ENCODE measurements at places on chromosomes 7 and 10.
A peak's percentile ranks its signal among the peaks of the same experiment; 100 is the strongest.

- no peak for DNase-seq
Measured at GRCh38 chr10:58920655-58921003, 255.8 kb upstream of the PHYHIPL start.

- no peak for DNase-seq
Measured at GRCh38 chr7:30804078-30804661, 33.0 kb downstream of the MINDY4 start.

DNA sequence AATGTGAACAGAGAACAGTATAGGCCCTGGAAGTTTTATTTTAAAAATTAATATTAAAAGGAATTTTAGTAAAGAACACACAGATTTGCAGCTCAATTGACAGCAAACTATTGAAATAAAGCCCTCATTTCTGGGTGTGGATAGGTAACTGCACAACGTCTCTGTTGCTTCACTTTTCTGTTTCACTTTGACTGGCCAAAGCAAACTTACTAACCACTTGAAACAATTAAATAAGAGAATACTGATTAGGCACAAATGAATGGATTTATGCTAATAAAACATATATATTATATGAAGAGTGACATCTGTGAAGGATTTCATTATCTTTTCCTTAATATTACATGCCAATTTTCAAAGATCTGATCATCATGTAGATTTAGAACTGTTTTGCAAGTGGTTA is 11.9 kb downstream of the ZNF804B start:
- DNase-seq = no peak

DNA sequence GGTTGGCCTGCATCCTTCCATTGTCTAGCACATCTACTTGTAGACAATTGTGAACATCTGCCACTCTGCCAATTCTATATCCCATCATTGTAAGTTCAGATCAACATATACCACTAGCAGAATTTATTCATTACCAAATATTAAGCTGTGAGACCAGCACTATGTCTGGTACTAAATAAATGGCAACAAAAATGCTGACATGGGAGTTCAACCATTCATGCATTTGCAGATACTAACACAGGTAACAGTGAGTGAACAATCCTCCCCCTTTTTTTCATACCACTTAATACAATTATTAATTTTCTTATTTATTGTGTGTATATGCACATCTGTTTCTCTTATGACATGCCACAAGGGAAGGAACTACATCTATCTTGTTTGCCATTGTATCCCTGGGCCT is 11.9 kb downstream of the POLR1F start:
- DNase-seq = no peak

DNA sequence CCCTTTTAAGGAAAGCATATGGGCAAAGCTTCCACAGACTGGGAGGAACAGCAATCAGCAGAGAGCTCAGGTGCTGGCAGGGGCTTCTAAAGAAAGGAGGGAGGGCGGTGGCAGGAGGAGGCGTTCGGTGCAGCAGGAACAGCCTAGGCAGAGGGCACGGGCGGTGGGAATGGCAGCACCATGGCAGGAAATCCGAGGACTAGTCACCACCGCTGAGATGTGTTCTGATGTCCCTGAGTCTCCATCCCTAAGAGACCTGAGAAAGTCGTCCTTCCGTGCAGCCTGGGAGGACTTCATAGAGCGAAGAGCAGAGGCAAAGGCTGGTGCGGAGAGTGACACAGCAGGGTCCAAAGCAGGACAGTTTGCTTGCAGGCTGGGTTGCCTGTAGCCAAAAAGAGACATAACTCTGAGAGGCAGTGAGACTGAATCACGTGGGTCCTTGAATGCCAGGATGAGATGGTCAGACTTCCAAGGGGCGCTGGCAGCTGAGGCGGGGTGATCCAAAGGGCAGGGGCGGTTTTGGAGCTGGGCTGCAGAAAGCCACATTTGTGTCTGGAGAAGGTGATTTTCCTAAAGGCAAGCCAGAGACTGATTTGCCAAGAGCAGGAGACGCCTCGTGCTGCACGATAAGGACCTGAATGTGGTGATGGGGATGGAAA is 35.8 kb upstream of the GRID1 start:
- no peak for DNase-seq

DNA sequence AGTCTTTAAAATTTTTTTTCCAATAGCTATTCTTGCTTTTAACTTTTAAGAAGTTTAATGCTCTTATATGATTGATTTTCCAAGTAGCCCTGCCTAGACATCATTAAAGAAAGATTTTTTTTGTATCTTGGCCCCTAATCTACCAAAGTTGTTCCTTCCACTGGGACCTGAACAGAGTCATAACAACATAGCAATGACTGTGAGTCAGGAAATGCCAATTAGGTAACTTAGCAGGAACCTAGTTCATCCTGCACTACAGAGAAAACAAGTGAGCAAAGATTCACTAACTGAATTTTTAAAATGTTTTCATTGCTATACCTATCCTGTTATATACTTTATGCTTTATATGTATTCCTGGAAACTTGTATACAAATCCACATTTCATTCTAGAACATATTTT is 284.7 kb downstream of the BICC1 start:
- no peak for DNase-seq

DNA sequence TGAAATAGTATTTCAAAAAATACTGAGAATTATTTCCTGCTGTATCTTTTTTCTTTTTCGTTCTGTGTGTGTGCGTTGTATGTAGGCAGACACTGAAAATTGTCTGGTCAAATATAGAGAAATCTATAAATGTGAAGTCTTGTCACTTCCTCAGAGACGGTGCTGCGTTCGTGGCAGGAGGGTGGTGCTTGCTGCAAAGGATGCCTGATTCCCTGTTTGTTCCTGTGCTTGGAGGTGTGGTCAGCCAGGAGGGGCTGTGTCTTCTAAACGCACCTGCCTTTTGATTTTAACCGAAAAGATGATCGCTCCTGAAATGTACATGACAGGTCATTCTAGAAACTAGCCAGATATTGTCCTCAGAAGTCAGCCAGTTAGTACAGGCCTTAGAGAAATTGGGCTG is 32.5 kb upstream of the PRKAR1B start:
- no peak for DNase-seq

DNA sequence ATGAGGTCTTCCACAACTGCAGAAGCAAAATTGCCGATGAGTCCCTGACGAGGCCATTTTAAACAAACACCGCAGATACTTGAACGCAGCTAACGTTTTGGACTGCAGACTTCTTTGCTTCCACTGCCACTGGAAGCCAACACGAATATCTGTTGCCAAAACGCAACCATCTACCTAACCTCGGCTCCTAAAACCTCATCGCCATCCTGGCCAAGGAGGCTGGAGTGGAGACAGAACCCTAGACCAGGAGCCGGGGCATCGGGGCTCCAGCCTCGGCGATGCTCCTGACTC is 493 bp downstream of the WDR91 start:
- DNase-seq = no peak

- DNase-seq = no peak
Measured at GRCh38 chr7:2540641-2541051, 14.7 kb downstream of the BRAT1 start.

DNA sequence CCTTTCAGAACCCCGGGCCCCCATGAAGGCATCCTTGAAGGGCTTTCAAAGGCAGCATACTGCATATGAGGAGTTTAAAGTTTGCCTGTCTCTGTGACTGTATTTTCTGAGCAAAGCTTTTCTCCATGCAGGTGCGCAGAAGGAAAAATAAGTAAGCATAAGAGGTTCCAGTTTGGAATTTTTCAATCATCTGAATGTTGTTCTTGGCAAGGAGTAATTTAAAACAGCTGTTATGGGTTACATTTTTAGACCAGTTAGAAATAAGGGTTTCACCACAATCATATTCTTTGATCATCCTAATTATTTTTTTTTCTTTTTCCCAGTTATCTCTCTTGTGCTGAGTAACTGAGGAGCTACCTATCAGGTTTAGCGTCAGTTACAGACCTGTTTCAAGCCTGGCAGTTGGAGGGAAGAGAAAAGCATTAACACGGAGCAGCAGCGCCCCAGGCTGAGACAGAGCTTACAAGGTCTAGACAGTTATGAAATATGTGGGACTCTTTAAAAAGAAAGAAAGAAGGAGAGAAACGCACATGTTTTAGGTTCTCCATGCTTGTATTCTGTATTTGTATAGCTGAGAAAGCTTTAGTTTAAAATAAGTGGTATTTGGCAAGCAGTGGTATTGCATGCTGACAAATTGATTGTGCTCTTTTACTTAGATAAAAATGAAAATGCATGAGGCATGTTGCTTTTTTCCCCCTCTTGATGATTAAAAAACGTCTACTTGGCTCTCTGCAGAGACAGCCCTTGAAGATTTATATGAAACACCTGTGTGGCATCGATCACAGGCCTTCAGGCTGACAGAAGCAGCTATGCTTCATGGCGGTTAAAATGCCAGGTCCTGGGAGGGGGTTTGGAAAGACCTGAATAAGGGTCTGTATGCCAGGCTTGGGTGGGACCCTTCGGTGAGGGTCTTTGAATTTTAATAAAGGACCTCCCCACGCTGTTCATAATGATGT is 157.6 kb downstream of the GRK5 start:
- no peak for DNase-seq

DNA sequence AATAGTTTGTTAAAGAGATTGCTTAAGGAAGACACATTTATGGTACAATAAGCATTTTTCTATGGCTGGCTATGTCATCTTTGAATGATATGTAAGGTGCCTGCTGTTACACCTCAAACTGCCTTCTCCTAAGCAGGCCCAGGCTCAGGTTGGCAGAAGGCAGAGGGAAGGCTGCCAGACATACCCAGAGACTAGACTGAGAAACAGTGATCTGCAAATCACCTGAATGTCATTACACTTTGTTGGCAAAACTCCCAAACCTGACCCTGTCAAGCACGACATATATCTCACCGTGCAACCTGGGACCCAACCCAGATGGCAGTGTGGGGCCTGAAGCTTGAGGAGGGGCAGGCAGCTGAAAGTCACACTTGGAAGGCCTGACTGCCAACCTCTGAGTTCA is 136.6 kb upstream of the TARP start:
- DNase-seq = no peak

- DNase-seq = peak; percentile 71
Measured at GRCh38 chr10:12726971-12727831, 274.3 kb downstream of the CCDC3 start.

DNA sequence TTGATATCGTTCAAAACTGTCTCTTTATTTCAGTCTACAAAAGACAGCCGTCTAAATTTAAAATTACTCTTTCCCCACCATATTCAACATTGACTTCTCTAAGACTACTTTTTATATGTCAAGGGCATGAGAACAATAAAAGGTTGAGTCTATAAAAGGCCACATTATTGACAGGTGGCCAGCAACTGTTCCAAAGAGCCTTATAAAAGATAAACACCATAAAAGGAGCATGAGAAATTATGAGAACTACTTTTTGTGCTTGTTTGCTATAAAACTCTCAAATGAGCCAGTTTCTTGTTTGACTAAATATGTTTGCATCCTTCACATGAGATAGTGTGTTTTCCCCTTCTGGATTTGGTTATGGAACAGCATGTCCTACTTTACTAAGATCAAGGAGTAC is 189.2 kb downstream of the THSD7A start:
- no peak for DNase-seq

GRCh38 chr7:72437061-72437585 is 25.0 kb upstream of the CALN1 start:
- DNase-seq = no peak

DNA sequence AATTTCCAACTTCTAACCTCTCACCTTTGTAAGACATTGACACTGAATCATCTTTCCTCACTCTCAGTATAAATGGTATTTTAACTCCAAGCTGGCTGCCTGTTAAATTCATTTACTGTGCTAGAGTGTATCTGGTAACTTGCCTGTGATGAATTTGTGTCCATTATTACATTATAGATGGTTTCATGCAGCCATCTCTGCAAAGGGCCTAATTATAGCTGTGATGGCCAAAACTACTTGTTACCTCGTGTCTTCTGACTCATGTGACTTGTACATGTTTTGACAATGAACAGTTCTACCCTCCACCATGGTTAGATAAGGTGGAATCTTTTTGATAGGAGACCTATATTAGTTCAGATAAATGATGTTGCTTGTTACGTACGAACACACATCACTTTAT is 392.0 kb downstream of the PAXIP1 start:
- no peak for DNase-seq

- no peak for DNase-seq
Measured at GRCh38 chr7:150307129-150307528, 16.0 kb upstream of the LRRC61 start.

DNA sequence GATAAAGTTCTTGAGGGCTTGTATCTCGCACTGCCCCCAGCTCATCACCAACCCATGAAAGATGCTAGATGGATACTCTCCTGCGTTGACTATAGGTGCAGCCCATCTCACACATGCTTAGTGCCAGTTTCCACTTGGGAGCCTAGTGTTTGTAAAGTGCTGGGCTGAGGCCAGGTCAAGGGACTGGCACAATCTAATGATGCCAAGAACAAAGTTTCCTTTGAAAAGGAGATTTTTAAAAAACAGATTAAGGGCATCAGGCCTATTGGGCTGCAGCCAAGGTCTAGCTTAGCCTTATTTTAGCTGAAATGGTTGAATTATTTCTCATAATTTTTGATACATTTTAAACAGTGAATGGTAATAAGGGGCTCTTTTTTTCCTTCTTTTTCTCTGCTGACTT is 259.0 kb downstream of the ADRA2A start:
- DNase-seq = no peak

- no peak for DNase-seq
Measured at GRCh38 chr10:131210181-131210580, 101.3 kb downstream of the TCERG1L start.

DNA sequence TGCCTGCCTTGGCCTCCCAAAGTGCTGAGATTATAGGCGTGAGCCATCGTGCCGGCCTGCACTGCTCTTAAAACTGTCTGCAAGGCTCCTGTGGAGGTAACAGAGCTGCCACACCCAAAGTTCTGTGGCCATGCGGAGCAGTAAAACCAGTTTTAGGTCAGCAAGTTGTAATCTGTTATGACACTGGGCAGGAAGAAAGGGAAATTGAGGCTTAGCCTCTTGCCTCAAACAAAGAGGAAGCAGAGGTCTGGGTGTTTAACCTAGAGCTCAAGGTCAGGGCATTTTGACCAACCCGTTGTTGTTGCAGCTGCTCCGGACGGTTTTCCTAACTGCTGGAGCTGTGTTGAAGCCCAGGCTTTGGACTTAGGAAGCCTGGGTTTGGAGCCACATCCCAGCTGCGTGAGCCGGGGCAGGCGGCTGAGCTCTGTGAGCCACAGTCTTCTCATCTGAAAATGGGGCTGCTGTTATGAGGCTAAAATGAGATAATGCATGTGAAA is 7.4 kb upstream of the RRP12 start:
- no peak for DNase-seq

- DNase-seq = no peak
Measured at GRCh38 chr7:94236960-94237359, 157.7 kb upstream of the COL1A2 start.

GRCh38 chr7:100432053-100432452 is 2.4 kb downstream of the MEPCE start:
- DNase-seq = no peak

DNA sequence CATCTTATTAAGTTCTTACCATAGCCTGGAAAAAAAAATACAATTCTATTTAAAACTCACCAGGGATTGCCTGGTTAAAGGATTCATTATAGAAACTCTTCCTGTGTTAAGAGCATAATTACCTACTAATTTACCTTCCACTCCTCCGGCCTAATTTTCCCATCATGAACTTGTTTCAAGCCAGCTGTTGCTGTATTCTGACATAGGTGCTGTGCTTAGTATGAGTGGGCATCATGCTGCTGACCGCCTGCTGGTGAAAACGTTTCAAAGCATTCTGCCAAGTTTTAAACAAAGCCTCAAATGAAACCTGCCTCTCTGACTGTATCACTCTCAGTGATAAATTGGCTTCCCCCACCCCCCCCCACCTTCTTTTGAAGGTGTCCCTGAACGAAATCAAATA is 47.8 kb upstream of the KCNMA1 start:
- DNase-seq = no peak
